ENCODE measurements at places on chromosomes 3 and 15.

DNA sequence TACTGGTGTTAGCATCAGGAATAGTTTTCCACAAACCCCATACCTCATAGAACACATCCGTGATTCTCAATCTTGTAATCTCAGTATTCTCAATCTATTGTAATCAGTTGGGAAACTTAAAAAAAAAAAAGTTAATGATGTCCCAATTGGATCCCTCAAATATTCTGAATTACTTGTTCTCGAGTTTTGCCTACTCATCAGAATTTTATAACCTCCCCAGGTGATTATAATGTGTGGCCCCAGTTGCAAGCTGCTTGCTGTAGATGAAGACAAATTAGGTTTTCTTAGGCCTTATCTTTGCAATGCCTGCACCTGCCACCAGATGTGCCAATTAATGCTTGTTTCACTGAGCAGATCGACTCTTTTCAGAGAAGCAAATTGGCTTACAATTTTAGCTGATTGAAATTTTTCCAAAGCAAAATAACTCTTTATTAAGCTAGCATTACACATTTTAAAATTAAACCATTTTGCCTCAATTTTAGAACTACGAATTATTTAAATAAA, 19.0 kb upstream of the DIPK2A start:
- DNase-seq: no peak

DNA sequence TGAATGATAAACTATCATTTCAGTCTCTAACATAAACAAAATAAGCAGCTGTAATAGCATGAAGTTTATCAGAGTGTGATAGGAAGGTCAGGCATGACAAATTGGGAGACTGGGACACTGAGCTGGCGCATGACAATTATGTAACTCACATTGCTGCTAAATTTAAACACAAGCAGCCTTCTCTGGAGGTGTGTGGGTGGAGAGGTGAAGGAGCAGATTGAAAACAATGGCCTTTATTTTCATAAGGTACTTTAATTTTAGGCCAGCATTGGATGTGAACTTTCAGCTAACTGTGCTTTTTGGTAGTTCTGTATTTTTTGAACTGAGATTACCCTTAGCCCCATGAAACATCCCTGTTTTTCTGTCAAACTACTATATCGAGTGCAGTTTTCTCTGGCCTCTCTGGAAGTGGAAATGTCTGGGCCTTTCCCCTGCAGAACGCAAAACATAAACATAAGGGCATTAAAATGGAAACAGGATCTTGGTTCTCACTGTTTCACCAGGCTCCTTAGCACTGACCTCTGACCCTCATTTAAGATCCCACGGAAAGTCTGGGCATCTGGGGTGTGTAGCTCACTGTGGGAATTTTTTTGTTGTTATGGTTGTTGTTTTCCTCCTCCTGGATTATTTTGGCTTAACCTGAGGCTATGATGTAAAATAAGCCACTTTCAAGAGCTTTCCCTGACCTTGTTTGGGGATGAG, 160.1 kb upstream of the DPH6 start:
- no peak for DNase-seq

- DNase-seq: no peak
These were observed 46.1 kb downstream of the APBA2 start for GRCh38 chr15:28931828-28932227.

DNA sequence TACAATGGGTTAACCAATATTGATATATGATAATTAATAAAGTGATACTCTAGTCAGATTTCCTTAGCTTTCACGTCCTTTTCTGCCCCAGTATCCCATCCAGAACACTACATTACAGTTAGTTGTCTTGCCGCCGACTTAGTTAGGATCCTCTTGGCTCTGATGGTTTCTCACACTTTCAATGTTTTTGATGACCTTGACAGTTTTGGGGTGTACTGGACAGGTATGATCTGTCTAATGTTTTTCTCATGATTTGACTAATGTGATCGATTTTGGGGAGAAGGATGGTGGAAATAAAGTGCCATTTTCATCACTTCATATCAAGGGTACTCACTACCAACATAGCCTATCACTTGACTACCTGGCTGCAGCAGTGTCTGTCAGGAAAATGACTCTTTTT, 245.0 kb upstream of the TMC3 start:
- DNase-seq: no peak

DNA sequence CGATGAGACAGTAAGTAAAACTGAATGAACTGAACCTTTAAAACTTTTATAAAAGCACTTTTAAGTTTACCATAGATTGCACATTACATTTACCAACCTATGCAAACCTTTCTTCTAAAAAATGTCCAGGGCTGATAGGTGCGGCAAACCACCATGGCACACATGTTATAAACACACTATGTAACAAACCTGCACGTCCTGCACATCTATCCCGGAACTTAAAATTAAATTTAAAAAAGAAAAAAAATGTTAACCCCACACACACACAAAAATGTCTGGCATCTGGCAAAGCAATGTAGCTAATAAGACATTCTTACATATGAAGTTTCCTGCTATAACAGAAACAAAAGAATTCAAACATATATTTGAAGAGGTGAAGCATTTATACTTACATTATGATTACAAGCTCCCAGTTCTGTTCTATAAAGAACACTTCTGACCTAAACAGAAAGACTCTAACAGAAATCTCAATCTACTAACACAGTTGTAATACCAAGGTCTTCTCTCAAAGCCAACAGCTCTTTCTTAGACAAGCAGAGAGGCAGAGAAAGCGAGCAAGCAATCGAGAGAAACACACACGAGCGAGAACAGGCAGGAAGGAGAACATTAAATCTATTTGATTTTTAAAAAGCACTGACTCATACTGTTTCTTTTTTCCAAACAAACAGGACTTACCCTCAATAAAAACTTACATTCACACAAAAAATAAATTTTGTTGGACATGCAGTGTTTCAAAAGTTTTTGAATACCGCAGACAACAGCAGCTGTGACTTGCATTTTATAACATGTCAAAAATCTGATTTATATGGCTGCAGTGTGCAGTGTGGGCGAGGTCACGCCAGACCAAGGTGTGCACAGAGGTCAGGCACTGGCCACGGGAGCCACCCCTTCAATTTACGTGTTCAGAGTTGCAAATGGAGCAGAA, at the start of gene NRG4:
Gene NRG4 (minus strand): TSS at position 798 of the 925 bp plus-strand sequence. CDS start 1,194 bp downstream, outside the sequence.
- no peak for DNase-seq

- DNase-seq: peak; percentile 87
These were observed 60.7 kb downstream of the GSK3B start for GRCh38 chr3:120033596-120033995.

DNA sequence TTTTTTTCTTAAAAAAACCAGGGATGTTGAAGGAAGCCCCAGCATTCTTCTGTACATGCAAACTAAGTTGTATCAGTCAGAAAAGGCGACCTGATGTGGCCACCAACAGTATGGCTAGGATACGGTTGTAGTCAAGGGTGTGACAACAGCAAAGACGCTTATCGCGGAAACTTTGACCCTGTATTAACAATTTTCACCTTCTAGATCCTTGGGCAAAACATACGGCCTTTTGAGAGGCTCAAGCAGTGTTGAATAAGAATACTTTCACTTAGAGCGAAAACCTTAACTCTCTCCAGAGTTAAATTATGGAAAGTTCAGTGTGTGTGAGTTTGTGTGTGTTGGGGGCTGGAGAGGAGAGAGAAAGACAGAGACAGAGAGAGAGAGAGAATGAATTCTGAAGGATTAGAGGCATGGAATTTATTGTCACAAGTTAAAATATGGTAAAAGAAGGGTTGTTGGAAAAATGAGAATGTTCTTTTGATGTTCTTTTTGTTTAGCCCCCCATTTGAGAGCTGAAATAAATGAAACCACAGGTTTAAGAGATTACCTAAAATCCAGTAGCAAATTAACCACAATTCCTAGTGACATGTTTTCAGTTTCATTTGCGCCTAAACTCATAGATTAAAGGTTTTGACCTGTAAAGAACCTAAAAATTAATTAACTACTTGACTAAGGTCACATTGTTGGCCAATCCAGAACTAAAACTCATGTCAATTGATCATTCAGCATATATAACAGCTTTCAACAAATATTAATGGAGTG, 9.2 kb downstream of the ALCAM start:
- no peak for DNase-seq

DNA sequence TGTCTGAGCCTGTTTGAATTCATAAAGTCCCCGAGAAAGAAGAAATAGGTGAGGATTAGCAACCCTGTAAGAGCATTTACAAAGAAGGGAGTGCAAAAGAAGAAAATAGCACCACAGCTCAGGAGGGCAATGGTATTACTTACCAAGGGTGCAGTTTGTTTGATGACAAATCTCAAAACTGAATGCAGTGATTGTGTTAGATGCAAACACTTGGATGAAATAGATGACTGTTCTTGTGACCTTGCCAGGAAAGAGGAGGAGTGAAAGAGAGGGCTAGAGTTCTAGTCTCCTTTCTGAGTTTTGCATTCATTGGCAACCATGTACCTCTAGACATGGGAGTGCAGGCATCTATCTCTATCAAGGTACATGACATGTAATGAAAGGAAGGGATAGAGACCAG, 1030.8 kb upstream of the CFAP20DC start:
- DNase-seq: no peak

DNA sequence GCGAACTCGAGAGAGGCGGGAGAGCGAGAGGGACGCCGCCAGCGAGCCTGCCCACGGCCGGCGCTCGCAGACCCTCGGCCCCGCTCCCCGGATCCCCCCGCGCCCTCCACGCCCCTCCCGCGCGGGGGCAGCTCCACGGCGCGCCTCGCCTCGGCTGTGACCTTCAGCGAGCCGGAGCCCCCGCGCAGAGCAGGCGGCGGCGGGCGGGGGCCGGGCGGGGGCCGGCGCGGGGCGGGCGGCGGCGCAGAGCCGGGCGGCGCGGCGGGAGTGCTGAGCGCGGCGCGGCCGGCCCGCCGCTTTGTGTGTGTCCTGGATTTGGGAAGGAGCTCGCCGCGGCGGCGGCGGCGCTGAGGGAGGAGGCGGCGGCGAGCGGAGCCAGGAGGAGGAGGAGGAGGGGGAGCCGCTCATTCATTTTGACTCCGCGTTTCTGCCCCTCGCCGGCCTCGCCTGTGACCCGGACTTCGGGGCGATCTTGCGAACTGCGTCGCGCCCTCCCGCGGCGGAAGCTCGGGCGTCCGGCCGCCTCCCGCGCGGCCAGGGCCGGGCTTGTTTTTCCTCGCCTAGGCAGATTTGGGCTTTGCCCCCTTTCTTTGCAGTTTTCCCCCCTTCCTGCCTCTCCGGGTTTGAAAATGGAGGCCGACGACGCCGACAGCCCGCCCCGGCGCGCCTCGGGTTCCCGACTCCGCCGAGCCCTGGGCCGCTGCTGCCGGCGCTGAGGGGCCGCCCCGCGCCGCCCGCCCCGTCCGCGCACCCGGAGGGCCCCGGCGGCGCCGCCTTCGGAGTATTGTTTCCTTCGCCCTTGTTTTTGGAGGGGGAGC, 524 bp downstream of the IGF1R start:
- peak; percentile 29 for DNase-seq

GRCh38 chr15:63715818-63716217, 117.9 kb downstream of the HERC1 start:
- DNase-seq: no peak

DNA sequence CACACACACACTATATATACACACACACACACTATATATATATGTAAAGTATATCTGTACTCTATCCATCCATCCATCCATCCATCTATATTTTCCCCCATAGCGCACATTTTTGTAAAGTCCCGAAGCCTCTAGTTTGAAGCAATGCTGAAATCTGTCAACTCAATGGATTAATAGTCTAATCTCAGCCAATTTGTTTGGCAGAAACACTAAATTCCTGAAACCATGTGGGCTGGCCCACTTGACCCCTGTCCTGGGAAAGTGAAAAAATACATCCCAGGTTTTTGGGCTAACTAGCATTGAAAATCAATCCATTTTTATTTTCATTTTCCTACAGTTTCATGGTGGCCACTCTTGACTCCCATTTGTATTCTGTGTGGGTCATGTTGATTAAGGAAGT, 166.7 kb downstream of the SLCO3A1 start:
- DNase-seq: no peak

DNA sequence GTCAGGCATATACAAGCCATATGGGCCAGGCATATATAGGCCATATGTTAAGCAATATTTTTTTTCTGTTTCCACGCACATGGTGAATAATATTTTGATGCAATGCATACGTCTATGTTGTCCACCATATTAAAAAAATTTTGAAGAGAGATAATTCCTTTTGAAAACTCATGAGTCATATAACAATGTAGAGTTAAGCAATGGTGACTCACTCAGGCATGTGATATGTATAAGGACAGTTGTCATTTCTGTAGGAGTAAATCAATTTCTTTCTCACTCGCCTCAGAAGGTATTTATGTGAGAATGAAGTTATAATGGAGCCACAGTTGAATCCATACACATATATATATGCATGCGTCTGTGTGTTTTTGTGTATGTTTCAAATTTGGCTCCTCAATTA, 272.6 kb downstream of the EPHA3 start:
- DNase-seq: no peak

GRCh38 chr3:184186184-184186901, at the start of gene ABCF3:
ABCF3 (plus strand) TSS chr3:184186199; CDS start chr3:184186208, 9 bp downstream.
- DNase-seq: no peak

DNA sequence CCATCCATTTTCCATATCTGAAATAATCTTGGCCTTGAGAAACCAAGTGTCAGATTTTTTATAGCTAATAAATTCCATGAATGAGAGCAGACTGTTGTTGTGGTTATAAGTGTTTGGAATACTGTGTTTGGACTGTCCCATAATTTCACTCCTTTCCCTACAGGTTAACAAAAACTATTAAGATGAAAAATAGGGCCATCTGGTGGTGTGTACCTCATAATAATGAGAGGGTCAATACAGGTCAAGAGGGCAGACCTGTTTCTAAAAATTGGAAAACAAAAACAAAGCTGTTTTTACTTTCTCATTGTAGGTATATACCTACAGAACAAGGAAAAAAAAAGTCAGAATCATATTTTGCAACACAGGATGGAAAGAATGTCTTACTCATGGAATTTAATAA, 553.8 kb upstream of the SGO1 start:
- DNase-seq: no peak

DNA sequence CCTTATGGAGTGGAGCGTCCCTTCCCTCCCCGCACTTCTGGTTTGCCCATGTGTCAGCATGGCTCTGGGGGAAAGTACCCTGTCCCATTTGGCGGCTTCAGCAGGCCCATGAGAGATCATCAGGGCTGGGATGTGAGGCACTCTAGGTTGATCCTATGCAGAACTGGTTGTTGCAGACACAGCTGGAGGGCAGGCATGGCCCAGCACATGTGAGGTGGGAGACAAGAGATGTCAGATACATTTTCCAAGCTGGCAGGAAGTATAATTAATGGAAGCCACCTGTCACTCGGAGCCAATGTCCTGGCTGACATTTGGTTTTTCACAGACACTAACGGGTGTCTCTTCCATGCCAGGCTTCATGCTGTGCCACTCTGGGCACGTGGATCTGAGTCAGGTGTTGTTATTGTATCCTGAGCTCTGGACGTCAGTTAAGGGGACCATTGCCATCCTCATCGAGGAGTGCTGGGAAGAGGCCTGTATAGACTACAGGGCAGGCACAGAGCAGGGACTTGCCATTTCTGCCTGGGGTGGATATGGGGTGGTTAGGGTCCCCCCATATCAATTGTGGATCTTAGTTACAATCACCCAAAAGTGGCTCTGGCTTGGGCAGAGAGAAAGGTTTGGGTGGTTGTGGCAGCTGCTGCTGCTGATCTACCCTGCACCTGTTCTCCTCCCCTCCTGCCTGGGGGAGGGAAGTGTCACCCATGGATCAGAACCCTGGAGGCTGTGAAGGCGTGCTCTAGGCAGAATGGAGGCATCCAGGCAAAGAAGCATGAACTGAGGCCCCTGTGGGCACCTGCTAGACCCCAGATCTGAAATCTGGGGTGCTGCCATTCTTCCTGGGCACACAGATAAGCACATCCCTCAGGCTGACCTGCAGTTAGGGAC, 140.7 kb downstream of the FBLN2 start:
- DNase-seq: no peak
